ACHN (cell line): ENCODE measurements at places on chromosomes 16 and 17.
A peak's percentile ranks its signal among the peaks of the same experiment; 100 is the strongest.

DNA sequence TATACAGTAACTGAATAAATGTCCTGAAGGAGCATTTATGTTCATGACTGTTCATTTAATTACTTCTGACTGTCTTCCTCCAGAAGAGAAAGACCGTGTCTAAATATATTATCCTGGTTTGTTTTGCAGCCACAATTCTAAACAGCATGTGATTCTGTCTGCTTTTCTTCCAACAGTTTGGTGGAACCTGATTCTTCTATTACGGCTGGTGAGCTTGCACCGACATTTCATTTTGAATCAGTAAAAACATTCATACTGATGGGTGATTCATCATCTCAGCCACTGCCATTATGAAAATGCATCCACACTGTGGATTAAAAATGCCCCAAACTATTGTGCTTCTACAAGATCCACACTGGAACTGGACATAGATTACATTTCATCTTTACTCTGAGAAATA is 16.9 kb downstream of the KNOP1 start:
- no peak for DNase-seq

GRCh38 chr17:39166437-39167335 is 725 bp upstream of the ARL5C start:
- no peak for DNase-seq

- DNase-seq = no peak
Measured at GRCh38 chr17:34474706-34475105, 104.7 kb upstream of the TMEM132E start.

DNA sequence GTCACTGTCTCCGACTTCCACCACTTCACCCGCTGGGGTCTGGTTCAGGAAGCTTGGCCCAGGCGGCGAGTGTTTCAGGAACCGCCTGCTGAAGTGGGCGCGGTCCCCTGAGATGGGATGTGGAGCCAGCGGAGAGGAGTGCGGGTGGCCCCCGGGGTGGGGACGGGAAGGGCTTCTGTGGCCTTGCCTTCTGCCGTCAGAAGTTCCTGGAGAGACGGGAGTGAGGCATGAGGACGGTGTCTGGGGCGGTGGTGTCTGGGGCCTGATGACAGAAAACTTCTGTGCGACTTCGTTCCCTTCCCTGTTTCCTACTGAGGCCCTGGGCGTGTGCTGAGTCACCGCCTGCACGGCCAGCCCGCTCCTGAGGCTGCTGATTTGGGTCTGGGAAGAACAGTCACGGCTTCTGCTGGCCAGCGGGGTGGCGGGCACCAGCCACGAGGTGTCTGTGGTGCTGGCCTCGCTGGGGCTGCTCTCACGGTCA is 12.3 kb upstream of the NLRC3 start:
- DNase-seq = no peak

DNA sequence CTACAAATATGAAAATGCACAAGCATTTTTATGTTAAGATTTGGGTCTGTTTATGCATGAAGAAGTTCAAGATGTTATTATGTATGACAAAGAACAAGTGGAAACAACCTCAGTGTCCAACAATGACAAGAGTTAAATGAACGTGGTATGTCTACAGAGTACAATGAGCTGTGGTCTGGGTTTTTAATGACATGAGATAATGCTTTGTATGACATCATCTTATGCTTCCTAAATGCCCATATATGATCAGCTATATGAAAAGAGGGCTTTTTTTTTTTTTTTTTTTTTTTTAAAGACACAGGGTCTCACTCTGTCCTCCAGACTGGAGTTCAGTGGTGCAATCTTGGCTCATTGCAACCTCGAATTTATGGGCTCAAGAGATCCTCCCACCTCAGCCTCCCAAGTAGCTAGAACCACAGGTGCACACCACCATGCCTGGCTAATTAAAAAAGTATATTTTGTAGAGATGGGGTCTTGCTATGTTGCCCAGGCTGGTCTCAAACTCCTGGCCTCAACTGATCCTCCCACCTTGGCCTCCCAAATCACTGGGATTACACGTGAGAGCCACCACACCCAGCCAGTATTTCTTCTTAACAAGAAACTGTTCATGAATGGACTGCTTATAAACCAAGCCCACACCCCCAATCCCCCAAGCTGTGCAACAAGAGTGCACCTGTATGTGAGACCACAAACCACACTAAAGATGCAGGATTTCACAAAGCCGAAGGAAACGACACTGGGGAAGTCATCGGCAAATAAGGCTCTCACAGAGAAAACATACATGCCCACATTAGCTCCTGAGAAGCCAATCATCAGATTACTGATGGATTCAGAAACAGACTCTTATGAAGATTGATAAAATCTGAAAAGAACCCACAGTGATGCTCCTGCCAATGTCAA is 114.5 kb downstream of the CPPED1 start:
- DNase-seq = no peak

DNA sequence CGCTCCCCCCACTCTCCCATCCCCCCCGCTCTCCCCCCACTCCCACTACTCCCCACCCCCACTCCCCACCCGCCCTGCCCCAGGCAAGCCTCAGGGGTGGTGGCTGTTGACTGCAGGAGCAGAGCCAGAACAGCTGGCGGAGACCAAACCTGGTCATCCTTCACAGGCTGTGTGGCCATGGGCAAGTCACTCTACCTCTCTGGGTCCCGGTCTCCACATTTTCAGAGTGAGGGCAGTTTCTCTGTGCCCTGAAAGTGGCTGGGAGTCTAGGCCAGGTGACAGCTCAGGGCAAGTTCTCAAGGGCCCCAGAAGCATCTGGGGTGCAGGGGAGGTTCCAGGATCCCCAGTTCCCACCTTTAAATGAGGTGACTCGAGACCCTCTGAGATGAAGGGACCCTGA is 15.1 kb upstream of the BAHCC1 start:
- no peak for DNase-seq

- DNase-seq = no peak
Measured at GRCh38 chr17:55692276-55692675, 30.4 kb downstream of the TMEM100 start.

DNA sequence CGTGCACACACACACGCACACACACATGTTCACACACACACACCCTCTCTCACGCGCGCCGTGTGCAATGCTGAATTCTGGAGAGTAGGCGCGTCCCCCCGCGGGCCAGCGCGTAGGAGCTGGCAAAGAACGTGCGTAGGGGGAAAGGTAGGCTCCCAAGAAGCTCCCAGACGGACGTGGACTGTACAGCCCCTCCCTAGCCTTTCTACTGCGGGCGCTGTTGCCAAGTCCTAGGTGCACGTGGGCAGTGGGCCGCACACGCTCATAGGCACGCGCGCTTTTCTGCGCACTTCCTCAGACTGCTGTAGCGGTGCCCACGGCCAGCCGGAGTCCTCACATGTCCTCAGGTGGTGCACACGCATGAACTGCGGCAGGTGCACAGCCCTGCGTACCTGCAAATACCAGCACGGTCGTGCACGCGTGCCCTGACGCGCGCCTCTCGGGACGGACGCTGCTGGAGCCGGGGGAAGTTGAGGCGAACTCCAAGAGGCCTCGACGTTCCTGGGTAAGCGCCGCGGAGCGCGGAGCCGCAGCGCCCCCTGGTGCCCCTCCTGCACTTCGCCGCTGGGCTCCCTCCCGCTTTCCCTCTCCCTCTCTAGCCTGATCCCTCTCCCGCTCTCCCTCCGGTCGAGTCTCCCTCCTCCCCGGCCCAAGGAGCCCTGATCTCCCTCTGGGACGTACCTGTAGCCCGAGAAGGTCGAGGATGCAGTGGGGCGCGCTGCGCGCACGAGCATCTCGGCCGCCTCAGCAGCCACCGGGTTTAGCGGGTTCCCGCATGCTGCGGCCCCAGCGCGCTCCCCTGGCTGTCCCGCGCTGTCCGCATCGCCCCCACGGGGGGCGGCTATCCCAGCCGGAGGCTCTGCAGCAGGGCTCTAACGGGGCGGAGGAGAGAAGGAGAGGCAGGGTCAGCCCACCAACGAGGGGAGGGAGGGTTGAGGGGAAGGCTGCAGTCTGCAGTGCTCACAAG is 749 bp downstream of the GRIN2A start:
- peak; percentile 51 for DNase-seq

DNA sequence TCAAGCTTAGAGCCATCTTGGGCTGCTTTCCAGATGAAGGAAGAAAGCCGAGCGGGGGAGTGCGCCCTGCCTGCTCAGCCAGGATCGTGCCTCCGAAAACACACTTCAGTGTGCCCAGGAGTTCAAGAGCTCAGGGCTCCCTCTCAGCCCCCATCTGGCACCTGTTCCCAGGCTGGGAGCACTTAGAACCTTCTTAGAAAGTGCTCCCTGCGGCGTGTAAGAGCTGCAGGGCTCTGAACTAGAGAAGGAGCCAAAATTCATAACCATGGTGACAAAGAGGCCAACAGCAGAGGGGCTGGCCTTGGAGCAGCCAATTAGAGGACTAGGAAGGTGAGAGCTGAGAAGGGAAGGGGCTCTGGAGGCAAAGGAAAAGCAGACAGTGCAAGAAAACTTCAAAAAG is 59.0 kb upstream of the TNRC6C start:
- no peak for DNase-seq

- peak; percentile 26 for DNase-seq
Measured at GRCh38 chr17:50668025-50668837, 33.5 kb downstream of the ABCC3 start.

GRCh38 chr17:59002848-59003247 is 103.8 kb downstream of the TRIM37 start:
- DNase-seq = no peak

- DNase-seq = no peak
Measured at GRCh38 chr17:36475346-36475970, 11.0 kb upstream of the ZNHIT3 start.

- DNase-seq = no peak
Measured at GRCh38 chr17:57158325-57158724, 73.3 kb downstream of the AKAP1 start.

- DNase-seq = no peak
Measured at GRCh38 chr17:81821147-81821546, 11.9 kb downstream of the MCRIP1 start.

DNA sequence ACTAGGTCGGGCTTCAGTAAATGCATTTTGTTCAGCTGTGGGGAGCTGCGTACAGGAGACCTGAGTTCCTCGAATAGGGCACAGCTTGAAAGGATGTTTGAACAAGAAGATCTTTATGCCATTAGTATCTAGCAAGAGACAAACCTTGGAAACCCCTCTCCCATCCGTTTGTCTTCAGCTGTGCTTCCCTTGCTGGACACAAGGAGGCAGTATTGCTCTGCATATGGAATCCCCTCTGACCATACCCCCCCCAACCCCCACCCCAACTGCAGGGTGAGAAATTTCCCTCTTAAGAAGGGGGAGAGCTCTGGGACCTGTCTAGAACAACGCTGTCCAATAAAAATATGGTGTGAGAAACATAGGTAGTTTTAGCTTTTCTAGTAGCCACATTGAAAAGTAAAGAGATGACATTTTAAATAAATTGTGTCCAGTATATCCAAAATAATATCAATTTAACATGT is 1.6 kb downstream of the MRM1 start:
- peak; percentile 78 for DNase-seq

- DNase-seq = peak; percentile 54
Measured at GRCh38 chr16:22641131-22641628, 130.5 kb downstream of the NPIPB5 start.

- DNase-seq = no peak
Measured at GRCh38 chr17:69723316-69723715, 308.8 kb downstream of the MAP2K6 start.

- no peak for DNase-seq
Measured at GRCh38 chr16:66380421-66380820, 13.9 kb downstream of the CDH5 start.

- DNase-seq = no peak
Measured at GRCh38 chr17:17751489-17752088, 70.3 kb downstream of the RAI1 start.

DNA sequence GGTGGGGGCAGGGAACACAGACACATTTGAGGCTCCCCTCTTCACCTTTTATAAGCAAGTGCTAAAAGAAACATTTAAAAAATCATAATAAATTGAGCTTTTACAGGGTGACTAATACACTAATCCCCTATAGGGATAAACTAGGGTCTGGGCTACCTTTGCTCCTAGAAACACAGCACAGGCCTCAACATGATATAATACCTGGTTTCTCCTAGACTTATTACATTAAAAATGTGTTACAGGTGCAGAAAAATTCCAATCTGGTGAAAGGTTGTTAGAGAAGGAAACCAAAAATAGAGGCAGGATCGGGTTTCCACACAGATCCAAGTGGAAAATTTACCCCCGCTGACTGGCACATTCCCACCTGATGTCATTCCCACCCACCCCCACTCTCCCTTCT is 124.7 kb upstream of the NOG start:
- no peak for DNase-seq

DNA sequence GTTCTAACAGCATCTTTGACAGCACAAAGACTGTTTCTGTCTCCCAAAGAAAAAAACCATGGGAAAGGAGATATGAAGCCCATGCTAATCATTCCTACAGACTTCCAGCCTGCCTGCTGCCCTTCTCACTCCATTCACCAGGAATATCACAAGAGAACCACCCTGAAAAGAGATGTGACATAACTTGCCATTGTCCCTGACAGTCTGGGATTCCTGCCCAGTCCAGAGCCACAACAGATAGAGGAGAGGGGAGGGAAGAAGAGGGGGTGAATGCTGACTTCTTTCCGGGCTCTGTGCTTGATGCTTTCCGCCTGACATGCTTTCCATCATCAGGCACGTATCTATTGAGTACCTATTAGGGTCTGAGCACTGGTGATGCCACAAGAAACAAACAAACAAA is 31.6 kb upstream of the ASIC2 start:
- no peak for DNase-seq

GRCh38 chr17:42655528-42655927 is 3.6 kb upstream of the TUBG2 start:
- DNase-seq = peak; percentile 32

- peak; percentile 68 for DNase-seq
Measured at GRCh38 chr16:89748921-89749320, 27.6 kb downstream of the ZNF276 start.

- no peak for DNase-seq
Measured at GRCh38 chr16:8916541-8917225, 34.5 kb downstream of the LITAFD start.

DNA sequence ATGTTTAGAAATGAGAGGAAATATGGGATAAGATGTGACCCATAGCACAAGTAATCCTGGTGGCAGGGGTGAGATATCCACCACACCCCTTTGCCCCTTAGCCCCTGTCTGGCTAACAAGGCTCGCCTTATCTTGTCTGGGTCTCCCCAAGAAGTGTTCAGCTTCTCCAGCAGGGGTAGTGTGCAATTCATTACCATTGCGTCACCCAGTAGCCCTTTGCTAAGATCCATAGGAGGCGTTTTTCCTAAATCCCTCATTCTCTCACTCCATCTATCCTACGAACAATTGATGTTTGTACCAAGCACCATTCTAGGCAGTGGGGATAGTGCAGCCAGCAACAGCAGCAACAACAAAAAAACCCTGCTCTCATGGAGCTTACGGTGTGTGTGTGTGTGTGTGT is 30.8 kb downstream of the CCDC42 start:
- no peak for DNase-seq
